ENCODE measurements at places on chromosomes 13 and 19.

DNA sequence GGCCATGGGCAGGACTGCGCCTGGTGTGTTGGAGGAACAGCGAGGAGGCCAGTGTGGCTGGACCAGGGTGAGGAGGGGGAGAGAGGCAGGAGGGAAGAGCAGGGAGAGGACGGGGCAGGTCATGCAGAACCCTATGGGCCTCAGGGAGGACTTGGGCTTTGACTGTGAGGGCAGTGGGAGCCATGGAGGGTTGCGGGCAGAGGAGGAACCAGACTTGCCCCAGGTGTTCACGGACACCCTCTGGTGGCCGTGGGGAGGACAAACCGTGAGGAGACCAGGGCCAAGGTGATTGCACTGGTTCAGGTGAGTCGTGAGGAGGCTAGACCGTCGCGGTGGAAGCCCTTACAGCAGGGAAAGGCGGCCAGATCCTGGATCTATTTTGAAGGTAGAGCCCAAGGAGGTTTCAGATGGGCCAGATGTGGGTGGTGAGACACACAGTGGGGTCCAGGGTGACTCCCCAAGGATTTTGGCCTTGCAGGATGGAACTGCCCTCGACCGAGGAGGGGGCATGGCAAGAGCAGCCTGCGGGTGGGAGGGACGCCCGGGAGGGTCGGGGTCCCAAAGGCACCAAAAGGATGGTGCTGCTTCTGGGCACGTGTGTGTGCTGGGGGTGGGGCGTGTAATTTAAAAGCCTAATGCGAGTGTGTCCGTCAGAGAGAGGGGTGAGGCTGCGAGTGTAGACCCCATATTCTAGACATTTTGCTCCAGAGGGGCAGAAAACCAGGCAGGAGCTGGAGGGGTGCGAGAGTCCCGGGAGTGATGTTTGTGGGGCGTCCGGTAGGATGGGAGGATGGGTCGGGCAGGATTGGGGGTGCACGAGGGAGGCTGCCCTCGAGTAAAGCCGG, 2.7 kb upstream of the REXO1 start:
- no peak for DNase-seq

GRCh38 chr19:16660763-16661479, at the start of gene TMEM38A:
TSS of gene TMEM38A (plus strand) at chr19:16661139. CDS start at chr19:16661218, 79 bp downstream.
- peak; percentile 56 for DNase-seq

DNA sequence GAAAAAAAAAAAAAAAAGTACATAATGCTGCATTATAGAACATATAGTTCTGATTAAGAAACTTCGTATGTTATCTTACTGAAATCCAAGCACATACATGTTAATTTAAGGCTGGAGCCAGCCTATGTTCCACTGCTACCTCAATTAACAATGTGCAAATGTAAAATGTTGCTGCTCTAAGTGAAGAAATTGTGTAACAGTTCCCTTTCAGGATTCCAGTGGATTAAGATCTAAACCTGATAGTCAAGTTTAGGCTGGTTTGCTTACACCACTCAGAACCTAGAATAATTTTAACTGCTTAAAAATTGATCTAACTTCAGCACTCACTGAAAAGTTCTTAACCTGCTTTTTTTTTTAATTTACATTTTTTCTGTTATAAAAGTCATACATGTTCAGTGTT, 4.2 kb downstream of the VPS36 start:
- DNase-seq = no peak

DNA sequence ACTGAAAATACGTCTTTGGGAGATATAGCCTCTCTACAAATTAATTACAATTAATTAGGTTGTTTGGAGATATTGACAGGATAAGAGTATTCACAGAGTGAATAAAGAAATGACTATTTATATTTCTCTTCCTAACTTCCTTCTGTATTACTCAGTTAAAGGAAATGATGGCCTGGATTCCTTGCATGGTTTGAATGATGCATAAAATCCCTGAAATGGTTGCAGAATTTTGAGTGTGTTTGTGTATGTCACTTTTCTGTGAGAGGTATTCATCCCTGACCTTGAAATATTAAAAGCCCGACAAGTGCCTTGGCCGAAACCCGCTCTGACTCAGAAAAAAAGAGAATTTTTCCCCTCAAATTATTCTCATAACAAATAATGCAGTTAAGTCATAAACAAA, 90.0 kb downstream of the PDS5B start:
- no peak for DNase-seq

- DNase-seq = no peak
Observed at GRCh38 chr13:21426238-21426637, 32.9 kb downstream of the ZDHHC20 start.

- DNase-seq = no peak
Observed at GRCh38 chr13:111215081-111216047, 100.3 kb downstream of the ARHGEF7 start.

- no peak for DNase-seq
Observed at GRCh38 chr13:51500687-51501086, 47.9 kb upstream of the INTS6 start.

GRCh38 chr19:10549733-10550132, 6.0 kb downstream of the ATG4D start:
- no peak for DNase-seq

- DNase-seq = no peak
Observed at GRCh38 chr13:79522583-79522982, 41.6 kb downstream of the NDFIP2 start.

DNA sequence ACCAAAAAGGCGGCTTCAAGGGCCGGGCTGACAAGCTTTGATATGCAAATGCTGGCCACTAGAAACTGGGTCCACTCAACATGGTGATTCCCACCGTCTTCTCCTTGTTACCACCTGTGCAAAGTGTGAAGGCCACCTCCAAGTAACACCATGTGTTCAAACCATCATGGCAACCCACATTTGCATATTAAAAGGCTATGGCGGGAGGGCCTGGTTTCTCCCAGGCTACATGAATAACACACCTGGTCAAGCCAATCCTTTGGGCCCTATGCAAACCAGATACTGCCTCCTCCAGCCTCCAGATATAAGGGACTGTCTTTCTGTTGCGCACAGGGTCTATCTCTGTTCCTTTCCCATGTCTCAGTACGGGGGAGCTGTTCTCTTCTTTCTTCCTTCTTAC, 36.6 kb upstream of the ZSCAN5A start:
- DNase-seq = no peak

GRCh38 chr19:45448887-45449299, 18.9 kb upstream of the FOSB start:
- no peak for DNase-seq

- DNase-seq = no peak
Observed at GRCh38 chr19:50344661-50345318, 15.6 kb upstream of the KCNC3 start.

DNA sequence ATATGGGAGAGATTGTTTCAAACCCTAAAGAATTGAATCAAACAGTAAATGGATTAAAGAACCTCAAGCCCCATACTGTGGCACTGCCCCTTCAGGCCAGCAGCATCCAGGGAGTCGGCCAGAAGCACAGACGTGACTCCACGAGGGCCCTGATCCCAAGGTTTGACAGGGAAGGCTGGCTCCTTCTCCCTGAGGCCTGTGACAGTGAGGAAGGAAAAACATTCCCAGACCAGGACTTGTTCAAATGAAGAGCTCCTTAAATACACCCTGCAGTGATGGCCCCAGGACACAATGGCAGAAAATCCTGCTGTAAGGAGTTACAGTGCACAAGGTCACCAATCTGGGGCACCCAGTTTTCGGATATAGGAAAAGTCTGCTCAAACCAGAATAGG, 91.0 kb downstream of the COL4A1 start:
- DNase-seq = no peak

DNA sequence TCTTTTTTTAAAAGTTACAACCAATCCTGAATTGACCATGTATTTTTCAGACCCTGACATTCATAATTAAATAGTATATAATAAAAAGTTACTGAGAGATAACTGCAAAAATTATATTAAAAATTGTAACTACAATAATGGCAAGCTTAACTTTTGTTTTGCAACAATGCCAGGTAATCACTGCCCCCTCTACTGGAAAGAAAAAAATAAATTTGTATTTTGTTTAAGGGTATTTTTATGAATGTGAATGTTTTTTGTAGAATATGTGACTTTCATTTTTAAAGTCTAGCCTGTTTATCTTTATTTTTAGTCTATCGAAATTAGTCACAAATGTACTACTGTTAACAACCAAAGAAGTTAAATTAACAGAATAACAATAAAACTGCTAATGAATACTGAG, 21.7 kb downstream of the MRPS31 start:
- no peak for DNase-seq

DNA sequence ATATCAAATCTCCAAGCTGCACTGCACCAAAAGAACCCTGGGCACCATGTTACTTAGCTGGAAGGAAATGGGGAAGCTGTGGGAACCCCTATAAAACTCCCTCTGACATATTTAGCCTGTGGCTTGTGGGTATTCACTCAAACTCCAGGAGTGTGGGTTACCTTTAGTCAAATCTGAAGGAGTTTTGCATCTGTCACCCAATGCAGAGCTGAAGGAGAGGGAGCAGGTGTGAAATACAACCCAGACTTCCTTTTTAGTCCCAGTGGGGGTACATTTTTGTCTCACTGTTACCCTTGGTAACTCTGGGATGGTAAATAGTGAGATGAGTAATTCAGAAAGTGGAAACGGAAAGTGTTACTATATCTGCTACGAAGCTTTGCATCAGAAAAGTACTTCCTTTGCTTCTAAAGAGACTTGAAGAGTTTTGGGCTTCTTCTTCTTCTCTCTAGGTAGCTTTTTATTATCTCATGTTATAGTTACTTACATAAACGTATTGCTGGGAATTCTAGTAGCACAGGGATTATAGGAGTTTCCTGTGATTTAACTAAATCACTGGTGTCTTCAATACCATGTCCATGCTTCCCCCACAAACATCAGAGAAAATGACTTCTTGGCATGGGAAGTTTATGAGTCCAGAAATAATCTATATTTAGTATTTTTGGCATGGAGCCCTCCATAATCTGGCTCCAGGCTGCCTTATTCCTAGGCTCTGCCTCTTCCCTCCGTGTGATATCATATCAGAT, 105.9 kb downstream of the AKAP11 start:
- DNase-seq = no peak

DNA sequence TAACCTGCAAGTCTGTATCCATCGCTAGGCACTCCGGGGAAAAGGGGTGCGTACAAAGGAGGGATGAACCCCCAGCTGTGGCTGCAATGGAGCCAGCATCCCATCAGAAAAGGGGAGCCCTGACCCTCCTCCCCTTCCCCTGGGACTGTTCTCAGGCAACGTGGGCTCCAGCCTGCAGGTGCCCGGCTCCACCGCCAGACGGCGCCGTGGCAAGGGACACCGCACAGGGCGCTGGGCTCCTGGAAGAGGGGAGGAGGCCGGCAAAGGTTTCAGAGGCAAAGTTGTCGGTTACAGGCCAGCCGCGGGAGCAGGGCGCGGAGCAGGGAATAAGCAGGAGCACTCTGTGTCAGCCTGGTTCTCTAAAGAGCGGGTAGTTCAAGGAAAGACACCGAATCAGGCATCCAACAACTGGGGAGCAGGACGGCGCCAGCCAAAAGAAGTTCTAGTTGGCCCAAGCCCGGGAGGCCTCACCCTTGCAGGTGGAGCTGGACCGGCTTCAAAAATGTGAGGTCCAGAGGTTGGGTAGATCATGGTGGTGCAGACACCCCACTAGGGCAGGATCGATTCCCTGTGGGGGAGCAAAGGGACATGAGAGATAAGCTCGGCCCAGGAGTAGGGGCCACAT, 53.0 kb upstream of the ATP12A start:
- no peak for DNase-seq

GRCh38 chr13:43786766-43787517, at the start of gene ENOX1:
TSS of gene ENOX1 (minus strand) at chr13:43786972.
- DNase-seq = peak; percentile 91

GRCh38 chr13:24251525-24251924, 57.9 kb upstream of the C1QTNF9 start:
- no peak for DNase-seq

GRCh38 chr19:1135454-1135853, 31.7 kb downstream of the GPX4 start:
- no peak for DNase-seq

GRCh38 chr13:33799950-33800592, 17.9 kb upstream of the RFC3 start:
- DNase-seq = no peak

GRCh38 chr13:40063278-40063698, 407.8 kb downstream of the COG6 start:
- DNase-seq = no peak

GRCh38 chr13:112984954-112985802, 16.2 kb downstream of the MCF2L start:
- no peak for DNase-seq

- no peak for DNase-seq
Observed at GRCh38 chr13:52029569-52029968, 5.1 kb downstream of the UTP14C start.

DNA sequence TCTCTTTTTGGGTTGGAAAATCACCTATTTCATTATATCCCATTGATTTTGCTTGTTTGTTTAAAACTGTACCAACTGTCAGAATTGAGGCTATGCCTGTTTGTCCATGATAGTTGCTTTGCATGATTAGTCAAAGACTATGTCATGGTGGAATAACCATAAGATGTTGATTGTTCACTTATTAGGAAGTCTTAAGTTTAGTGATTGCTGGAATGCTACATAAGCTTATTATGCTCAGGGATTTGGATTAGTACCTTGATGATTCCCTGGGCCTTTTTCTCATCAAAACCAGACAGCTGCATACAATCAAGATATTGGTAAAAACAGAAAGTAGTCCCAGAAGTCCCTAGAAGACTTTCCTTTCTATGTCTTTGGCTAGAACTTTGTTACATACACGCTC, 954.7 kb downstream of the PCDH9 start:
- DNase-seq = no peak

- DNase-seq = no peak
Observed at GRCh38 chr13:48977973-48978372, 2.3 kb downstream of the FNDC3A start.

- no peak for DNase-seq
Observed at GRCh38 chr19:39971380-39972035, 543 bp downstream of the PSMC4 start.

DNA sequence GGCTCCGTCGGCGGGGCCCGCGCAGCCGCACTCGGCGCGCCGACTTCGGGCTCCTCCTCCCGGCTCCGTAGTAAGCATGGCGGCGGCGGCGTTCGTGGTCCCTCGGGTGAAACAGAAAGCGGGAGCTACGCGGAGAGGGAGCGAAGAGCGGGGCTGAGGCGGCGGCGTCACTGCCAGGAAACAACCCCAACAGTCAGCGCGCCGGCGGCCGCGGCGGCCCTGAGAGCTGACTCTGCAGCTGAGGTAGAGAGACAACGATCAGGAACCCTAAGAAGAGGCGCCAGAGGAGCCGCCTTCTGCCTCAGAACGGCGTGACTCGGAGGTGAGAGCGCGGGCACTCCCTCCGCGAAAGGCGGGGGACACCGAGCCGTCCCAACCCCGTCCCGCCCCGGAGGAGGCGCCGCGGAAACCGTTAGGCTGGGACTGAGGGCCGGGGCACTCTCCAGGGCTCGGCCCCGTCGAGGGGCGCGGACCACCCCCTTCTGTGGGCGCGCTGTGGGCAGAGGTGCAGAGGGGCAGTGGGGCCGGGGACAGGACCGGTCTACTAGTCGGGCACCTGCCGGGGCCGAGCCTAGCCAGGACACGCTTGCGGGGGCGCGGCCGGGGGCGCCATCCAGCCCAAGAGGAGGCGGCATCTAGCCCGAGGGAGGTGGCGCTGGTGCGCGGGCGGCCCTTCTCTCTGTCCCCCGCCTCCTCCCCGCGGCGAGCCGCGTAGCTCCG, at the start of gene FNDC3A:
Gene FNDC3A, plus strand, starts transcription at position 57 of the 720 bp plus-strand sequence. CDS start 30,279 bp downstream, outside the sequence.
- peak; percentile 87 for DNase-seq

- DNase-seq = peak; percentile 76
Observed at GRCh38 chr19:45428384-45429231, 4.9 kb upstream of the ERCC1 start.
